ENCODE measurements at places on chromosomes 4 and X.

DNA sequence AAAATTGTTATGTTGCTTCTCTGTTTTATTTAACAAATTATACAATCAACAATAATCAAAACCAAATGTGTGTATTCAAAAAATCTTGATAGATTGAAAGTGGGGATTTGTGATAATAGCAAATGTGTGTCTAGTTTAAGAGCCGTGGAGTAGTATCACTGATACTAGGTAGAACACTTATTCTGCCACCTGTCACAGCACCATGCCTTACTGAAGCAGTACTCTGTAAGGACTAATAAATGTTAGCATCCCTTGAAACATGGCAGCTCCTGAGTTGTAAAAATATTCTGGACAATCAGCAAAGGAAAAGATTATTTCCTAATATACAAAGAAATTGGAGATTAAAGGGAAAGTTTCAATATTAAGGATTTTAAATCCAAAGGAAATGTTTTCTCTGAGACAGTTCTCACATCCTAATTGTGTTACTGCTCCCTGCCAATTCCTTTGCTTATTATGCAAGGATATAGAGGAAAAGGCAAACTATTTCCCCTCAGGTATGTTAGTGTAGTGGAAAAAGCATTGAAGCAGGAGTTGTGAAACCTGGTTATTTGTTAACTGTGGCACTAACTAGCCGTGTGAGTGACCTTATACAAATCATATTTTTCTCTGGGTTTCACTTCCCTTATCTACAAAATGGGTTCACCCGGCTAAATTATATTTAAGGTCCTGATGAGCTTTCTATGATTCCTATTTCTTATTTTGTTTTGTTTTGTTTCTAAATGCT, 303.1 kb downstream of the ARHGAP24 start:
- no peak for DNase-seq

- no peak for DNase-seq
Observed at GRCh38 chr4:103375278-103375677, 177.1 kb upstream of the CENPE start.

DNA sequence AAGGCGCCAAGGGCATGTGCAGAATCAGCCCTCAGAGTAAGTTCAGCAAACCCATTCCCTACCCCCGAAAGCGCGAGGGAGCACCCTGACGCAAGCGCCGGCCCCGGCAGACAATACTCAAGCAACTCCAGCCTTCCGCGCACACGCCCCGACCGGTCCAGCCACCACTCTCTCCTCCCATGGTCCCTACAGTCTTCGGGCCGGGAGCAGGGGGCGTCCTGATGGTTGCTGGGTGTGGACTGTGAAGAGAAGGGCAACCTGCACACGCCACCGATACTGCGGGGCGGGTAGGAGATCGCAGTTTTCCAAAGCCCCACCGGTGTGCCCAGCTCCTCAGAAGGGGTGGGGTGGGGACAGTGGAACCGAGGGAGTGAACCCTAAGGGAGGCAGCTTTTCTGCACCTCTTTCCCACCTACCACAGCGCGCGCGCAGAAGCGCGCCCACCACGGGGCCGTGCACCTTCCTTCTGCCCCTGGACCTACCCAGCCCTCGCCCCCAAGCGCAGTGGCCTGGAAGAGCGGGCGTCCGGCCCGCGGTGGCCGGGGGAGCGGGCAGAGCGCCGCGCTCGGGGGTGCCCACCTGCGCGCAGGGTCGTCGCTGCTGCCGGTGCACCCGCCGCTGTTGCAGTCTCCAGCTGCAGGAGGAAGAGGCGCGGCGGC, 650.2 kb upstream of the DIPK2B start:
- no peak for DNase-seq

- no peak for DNase-seq
Observed at GRCh38 chr4:118327554-118328241, 25.1 kb downstream of the PRSS12 start.

GRCh38 chr4:23909671-23910070, 19.8 kb upstream of the PPARGC1A start:
- DNase-seq: no peak

DNA sequence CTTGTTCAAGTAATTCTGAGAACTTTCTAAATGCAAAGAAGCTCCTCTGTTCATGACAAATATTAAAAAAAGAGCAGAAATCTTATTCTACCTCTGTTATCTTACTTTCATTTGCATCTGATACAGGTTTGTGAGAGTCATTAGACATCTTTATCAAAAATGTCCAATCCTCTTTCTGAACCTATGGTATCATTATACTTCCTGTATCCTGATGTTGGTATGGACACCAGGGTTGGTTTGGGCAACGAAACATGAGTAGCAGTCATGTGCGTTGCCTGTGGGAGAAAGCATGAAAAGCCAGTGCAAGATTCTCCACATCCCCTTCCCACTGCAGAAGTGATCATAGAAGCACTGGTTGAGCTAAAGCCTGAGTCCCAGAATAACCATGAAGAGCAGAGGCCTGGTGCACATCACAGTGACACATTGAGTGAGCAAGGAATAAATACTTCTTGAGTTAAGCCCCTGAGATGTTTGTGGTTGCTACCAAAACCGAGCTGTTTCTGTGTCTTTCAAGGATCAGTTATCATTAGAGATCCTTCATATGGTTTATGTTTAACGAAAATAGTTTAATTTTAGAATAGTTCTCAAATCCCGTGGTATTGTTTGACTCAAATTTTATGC, 197.2 kb downstream of the BANK1 start:
- no peak for DNase-seq

DNA sequence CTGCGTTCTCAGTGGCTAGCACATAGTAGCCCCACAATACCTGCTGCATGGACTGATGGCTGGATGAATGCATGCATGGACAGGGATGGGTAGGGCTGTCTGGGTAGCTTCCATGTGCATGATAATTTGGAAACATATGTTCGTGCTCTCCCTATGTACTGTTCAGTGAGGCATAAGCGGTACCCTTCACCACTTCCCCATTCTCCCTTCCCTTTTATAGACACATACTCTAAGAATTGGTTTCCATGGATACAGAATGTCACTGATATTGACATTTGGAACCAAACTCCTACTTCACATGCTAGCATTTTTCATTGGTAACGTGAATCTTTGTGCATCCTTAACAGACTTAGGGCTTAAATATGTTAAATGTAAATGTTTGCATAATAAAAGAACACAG, 20.4 kb downstream of the USP46 start:
- DNase-seq: no peak

GRCh38 chr4:17491196-17491595, 20.7 kb downstream of the QDPR start:
- no peak for DNase-seq

Data from stimulated activated CD4-positive, alpha-beta T cell treated with anti-CD3 and anti-CD28 coated beads, Interleukin-15, amount 100 ng/mL, for 1 hour (primary cell).